ENCODE measurements at places on chromosomes 4 and X. TPM values are rescaled to one million over a fixed set of nuclear protein-coding genes. Genes with fewer than 3 reads are reported as not detected.

GRCh38 chr4:152534541-152535359, 1.1 kb downstream of the FBXW7 start:
- peak; percentile 89 for DNase-seq

The SLITRK4 gene
- not detected for total RNA-seq

DNA sequence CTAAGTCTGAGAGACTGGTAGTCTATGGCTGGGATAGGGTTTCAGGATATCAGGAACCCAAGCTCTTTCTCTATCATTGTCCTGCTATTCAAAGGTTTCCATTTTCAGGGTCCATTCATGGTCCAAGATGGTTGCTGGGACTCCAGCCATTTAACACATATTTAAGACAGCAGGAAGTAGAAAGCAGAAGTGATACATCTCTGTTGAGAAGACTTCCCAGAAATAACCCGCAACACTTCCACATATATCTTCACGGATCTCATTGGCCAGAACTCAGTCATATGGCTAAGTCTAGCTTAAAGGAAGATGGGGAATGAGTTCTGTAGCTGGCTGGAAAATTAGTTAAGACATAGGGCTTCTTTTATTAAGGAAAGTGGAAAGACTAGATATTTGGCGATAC, 23.8 kb downstream of the CTSO start:
- no peak for DNase-seq

GRCh38 chr4:109440948-109441347, 7.3 kb downstream of the SEC24B start:
- no peak for DNase-seq

DNA sequence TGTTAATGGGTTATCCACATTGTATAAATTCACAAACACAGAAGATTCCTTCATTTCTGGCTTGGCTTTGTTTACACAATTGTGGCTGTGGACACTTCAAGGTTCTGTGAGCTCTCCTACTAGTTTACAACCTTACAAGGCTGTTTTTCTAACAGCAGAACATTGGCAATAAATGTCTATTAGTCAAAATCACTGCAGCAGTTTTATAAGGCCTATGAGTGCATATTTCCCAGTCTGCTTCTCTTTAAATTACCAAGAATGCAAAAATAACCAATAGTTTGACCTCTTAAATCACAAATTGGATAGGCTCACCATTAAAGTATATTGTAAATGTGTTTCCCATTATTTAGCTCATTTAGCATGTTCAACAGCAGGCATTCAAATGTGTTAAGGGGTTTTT, 239.2 kb downstream of the DKK2 start:
- no peak for DNase-seq

The HMX1 gene
- not detected for total RNA-seq

- DNase-seq = no peak
Observed at GRCh38 chrX:151828439-151829080, 84.1 kb upstream of the MAGEA4 start.

DNA sequence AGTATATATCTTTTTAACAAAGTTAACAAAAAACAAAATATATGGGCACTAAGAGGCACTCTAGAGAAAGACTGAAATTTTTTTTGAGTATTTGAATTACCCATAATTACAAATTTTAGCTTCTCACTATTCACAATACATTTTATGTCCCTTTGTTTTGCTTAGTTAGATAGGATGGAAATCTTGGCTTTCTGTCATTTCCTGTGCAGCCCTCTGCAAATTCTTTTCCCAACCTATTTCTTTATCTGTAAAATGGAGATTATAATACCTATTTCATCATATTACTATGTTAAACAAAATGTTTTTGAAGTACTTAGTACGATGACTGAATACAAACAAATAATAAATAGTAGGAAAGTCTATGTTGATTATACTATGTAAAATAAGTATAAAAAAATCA, 710.0 kb downstream of the CCSER1 start:
- no peak for DNase-seq

DNA sequence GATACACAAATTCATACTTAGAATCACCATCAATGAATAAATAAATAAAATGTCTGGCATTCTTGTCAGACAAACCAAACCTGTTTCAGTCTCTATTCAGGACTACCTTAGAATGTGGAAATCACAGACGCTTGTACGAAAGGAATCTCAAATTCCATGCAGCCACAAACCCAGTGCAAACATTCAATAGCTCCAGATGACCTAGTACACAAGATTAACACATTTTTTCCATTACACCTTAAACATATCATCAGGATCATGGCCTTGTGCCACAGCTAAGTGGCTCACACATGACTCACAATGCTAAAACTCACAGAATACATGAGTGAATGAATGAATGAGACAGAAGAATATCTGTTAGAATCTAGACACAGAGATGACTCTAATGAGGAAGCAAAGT, 134.2 kb downstream of the PWWP3B start:
- no peak for DNase-seq

The DMP1 gene
- total RNA-seq = not detected

The AKAP17A gene
- 62.0 TPM for total RNA-seq

DNA sequence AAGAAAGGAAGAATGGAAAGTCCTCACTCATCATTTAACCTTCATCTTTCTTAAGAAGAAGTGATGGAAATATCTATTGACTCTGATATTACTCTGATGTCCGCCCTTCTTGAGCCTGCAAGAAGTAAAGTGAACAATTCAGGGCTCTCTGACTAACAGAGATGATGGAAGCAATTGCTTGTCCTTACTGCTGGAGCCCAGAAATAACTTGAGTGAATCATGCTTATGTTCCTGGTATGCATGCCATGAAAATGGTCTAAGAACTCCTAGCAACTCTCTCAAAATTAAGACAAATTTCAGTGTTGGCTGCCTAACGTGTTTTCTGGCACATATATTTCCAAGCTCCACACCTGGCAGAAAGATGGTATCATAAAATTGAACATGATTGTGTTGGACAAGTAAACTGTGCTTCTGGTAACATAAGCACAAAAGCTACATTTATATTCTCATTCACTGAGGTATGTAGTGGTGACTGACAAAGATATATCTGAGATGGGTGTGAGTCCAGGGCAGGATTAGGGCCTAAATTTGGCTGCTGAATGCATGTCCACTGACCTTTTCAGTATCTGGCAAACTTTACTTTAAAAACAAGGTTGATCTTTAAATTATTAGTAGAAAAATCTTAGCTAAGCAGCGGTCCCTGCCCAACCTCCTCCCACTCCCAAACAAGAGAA, 109.2 kb upstream of the OTUD4 start:
- DNase-seq = no peak

- DNase-seq = no peak
Observed at GRCh38 chr4:18421519-18421918, 400.0 kb upstream of the LCORL start.

DNA sequence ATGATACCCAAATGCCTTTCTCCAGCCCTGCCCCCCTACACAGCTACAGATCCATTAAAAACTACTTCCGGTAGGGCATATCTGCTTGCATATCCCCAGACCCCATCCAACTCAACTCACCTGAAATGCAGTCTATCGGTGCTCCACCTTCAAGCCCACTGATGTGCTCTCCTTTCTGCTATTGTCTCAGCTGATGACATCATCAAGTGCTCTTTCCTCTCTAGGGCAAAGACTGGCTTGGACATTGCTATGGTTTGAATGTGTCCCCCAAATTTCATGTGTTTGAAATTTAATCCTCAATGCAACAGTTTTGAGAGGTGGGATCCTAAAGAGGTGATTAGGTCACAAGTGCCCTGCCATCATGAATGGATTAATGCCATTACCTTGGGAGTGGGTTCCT, 212.4 kb downstream of the RELL1 start:
- DNase-seq = no peak

- peak; percentile 58 for DNase-seq
Observed at GRCh38 chr4:73707918-73708577, 32.3 kb upstream of the CXCL8 start.

DNA sequence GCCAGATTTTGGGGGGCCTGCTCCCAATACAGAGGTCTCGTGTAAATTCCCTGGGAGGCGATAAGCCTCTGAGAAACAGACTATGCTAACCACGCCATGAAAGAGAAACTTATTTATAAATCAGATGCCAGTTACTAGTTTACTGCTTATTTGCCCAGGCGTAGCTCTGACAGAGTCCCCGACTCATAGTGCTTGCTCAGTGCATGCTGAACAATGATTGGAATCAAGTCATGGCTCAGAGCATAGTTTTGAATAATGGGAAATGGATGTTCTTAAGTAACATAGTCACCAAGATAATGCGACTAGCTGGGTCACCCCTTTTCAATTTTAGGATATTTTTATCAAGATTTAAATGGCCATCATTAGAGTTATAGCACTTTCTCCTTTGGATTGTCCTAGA, 39.9 kb downstream of the HTT start:
- DNase-seq = no peak

DNA sequence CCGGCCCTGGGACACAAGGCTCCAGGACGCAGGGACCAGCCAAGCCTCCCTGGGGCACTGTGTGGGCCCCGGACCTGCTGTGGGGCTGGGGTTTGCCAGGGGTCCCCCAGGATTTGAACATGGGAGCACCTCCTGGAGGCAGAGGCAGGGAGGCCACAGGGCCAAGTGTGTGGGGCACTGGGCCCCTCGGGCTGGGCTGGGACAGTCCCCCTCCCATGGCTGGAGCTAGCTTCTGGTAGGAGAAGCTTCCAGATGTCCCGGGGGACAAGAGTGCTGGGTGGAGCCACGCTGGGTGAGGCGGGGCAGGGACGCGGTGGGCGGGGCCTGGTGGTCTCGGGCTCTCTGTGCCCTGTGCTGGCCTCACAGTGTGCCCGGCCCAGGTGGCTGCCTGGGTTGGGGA, 18.6 kb downstream of the FGFRL1 start:
- DNase-seq = no peak

DNA sequence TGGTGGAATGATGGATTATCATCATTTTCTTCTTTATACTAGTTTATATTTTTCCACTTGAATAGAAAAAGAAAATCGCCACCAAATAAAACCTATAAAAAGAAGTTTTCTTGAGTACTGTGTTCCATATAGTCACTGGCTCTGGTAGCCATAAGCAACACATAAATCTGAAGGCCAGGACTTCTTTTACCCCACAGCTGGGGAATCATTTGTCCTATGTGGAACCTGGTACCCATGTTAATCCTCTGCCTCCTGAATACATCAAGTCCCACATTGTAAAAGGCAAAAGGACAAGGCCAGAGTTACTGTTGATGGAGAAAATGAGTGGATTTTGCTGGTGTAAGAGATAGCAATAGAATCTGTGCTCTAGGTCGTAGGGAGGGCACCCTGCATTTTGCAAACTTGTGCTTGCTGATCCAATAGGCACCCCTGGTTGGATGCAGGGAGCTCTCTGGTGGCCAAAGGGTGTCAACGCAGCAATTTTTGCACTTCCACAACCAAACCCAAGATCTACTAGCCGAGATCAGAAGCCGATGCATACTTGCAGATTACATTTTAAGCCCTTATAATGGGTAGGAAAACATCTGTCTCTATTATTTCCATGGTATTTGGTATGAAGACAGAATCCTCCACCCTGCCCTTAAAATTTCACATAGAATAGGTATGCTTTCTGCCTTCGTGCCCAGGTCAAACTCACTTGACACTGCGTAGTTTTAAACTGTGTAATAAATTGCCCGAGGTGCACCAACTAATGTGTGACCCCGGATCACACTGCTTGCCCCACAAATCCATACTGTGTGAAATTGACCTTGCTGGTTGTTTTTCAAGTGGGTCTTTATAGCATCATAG, 146.2 kb upstream of the SCML1 start:
- peak; percentile 71 for DNase-seq

The SLC9A6 gene
- 12.4 TPM for total RNA-seq

- DNase-seq = no peak
Observed at GRCh38 chr4:183823434-183823833, 81.7 kb upstream of the STOX2 start.

- peak; percentile 48 for DNase-seq
Observed at GRCh38 chr4:184259081-184259480, 41.4 kb upstream of the ENPP6 start.

The GLRB gene
- total RNA-seq = not detected

- peak; percentile 68 for DNase-seq
Observed at GRCh38 chr4:140156529-140157171, 2.7 kb upstream of the MAML3 start.

The CSAG1 gene
- total RNA-seq = not detected

DNA sequence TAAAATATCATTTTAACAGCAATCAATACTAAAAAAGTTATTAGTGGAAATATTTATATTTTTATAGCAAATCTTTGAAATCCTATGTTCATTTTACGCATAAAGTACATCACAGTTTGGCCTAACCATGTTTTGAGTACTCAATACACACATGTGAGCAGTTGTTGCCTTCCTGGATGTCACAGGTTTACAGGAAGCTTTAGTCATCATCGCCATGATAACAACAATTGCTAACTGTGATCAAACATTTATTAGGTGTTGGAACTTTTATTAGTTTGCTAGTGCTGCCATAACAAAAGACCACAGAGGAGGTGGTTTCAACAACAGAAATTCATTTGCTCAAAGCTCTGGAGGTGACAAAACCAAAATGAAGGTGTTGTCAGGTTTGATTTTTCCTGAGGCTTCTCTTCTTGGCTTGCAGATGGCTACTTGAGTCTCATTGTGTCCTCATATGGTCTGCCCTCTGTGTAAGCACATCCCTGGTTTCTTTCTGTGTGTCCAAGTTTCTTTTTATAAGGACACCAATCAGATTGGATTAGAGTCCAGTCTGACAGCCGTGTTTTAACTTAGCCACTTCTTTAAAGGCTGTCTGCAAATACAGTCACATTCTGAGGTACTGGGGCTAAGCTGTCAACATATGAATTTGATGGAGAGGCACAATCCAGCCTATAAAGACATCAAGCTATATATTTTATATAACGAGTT, 43.1 kb upstream of the BOD1L1 start:
- no peak for DNase-seq

The POLN gene
- 2.3 TPM for total RNA-seq

DNA sequence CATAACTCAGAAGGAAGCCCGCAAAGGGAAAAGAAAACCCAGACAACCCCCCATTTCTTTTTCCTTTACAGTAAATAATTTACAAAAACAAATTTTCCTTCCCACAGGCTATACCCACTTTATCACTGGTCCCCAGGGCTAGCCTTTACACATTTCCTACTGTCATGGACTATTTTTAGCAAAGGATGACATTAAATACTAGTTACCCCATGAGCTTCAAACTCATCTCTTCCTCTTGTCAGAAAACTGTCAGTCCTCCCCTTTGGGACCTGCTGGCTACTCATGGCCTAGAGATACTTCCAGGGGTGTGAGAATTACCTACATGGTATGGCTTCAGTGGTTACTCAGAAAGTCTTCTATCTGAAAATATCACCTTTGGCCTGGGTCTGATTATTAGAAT, 11.9 kb downstream of the TSC22D3 start:
- DNase-seq = no peak

The BEND4 gene
- 0.72 TPM for total RNA-seq

The FRG2 gene
- total RNA-seq = not detected

The PABPC4L gene
- not detected for total RNA-seq

The GIMD1 gene
- total RNA-seq = not detected

DNA sequence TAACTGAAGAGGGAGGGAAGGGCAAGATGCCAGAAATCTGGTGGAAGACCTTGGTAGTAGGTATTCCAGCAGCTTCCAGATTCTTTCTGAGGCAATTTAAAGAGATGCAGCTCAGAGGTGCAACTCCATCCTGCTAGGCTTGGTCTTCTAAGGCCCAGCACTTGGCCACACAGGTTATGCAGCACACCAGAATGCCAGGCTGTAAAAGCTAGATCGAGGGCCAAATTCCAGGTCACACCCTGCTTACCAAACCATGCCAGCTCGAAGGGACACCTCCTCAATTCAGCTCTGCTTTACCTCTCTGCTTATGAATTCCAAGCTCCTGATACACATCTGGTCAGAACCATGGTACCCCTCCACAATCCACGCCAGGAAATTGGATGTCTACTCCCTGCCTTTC, 19.8 kb upstream of the ATXN3L start:
- no peak for DNase-seq

The KIF4A gene
- 19.4 TPM for total RNA-seq
